ACHN (cell line): ENCODE measurements at places on chromosomes 7 and 10.

GRCh38 chr7:4726566-4726965 lies 44.5 kb downstream of the FOXK1 start:
- no peak for DNase-seq

DNA sequence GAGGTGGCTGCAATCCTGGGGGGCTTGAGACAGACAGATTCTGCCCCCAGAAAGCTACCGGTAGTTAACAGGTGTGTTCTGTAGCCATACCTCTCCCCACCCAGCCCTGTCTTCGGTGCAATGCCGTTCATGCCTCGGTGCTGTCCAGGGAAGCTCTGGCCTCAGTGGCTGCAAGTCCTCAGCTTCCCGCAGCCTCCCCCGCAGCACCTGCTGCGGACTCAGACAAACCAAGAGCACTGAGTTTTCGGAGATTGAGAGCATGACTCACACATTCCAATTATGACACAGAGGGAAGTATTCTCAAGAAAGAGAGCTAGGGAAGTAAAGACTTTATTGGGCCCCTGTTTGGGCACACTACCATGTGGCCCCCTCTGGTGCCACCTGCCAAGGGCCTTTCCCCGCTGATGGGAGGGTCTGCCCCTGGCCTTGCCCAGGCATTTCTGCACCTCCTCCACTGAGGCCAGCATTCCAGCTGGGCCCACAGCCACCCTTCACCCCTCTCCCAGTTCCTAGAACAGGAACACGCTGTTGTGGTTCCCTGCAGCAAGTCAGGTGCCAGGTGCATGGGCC lies 30.2 kb upstream of the EZH2 start:
- DNase-seq: peak; percentile 93

GRCh38 chr7:5276611-5277010 lies 6.1 kb upstream of the SLC29A4 start:
- no peak for DNase-seq

- DNase-seq: no peak
Measured at GRCh38 chr10:44249490-44249889, 135.4 kb downstream of the CXCL12 start.

DNA sequence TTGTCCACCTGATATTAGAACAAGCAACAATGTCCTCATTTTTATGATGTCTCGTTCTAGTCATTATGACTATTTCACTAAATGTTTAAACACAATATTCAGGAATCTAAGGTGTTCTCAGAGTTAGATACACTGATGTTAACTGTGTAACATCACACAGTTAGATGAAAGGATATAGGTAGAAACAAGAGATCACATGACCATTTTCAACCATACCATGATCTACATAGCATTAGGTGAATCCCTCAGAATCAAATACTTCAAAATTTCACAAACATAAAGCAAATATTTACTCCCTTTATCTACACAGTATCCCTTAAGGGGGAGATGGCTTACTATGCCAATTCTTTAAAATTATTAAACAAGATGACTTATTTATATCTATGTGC lies 90.3 kb downstream of the ANK3 start:
- DNase-seq: no peak

- peak; percentile 61 for DNase-seq
Measured at GRCh38 chr10:113735913-113736312, 15.6 kb upstream of the PLEKHS1 start.

DNA sequence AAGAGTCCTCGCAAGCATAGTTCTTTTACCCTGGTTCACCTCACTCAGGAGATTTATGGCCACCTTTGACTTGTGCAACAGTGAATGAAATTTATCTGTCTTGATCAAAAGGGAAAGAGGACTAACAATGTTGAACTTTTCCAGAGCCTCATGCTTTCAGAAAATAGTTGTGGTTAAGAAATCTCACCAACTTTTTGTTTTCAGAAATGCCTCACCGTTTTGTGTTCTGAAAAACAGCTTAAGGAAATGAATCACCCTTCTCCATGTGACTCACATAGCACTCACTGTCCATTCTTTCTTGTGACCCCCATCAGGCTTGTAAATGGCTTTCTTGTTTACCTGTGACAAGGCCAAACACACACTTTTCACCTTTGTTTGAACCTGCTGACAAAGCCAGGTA lies 148.6 kb upstream of the FAM3C start:
- DNase-seq: peak; percentile 97

GRCh38 chr7:25776744-25777123 lies 375.3 kb upstream of the NFE2L3 start:
- DNase-seq: no peak

- no peak for DNase-seq
Measured at GRCh38 chr7:99737726-99738125, 2.7 kb upstream of the CYP3A7 start.

GRCh38 chr7:51280156-51280555 lies 36.5 kb downstream of the COBL start:
- no peak for DNase-seq

DNA sequence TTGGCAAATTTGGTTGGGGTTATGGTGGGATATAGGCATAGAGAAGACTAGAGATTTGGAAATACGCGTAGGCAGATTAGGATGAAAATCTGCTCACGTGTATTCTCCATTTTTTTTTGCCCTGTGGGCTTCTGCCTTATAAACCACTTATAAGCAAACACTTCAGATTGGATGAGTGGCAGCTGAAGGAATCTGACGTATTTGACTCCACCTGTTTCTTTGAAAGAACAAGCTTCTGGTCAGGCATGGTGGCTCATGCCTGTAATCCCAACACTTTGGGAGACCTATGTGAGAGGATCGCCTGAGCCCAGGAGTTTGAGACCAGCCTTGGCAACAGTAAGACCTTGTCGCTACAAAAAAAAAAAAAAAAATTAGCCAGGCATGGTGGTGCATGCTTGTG lies 5.1 kb downstream of the STK31 start:
- no peak for DNase-seq

DNA sequence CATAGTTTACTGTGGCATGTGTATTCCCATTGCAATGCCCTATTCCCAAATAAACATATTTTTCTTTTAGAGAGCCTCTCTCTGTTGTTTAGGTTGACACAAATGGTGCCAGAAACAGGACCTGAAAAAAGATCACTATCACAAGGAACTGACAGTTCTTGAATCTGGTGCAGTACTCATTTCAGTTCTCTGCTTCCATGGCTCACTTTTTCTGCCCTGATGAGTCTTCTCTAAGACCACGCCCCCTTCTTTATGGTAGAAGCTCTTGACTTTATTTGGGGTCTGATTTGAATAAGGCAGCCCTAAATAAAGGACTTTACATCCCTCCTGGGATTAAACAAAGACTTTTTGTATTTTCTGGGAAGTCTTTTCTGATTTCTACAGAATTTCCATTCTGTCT lies 3.5 kb upstream of the CCDC126 start:
- no peak for DNase-seq

- no peak for DNase-seq
Measured at GRCh38 chr7:95276114-95276513, 48.2 kb downstream of the PON1 start.

GRCh38 chr10:95833042-95833610 lies 74.6 kb upstream of the CC2D2B start:
- no peak for DNase-seq

GRCh38 chr7:115198143-115198542 lies 276.2 kb downstream of the MDFIC start:
- DNase-seq: no peak

DNA sequence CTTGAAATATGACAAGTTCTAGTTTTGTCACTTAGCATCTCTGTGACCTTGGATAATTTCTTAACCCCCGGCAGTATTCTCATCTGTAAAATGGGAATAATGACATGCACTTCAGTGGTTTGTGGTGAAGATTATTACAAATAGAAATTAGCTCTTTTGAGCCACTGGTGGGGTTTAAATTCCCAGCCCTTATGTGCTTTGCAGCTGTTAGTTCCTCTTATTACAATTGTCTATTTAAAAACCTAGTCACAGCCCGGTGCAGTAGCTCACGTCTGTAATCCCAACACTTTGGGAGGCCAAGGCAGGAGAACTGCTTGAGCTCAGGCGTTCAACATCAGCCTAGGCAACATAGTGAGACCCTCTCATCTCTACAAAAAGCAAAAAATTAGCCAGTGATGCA lies 30.1 kb downstream of the CAV1 start:
- no peak for DNase-seq

GRCh38 chr10:34141032-34141680 lies 673.9 kb downstream of the PARD3 start:
- DNase-seq: no peak

DNA sequence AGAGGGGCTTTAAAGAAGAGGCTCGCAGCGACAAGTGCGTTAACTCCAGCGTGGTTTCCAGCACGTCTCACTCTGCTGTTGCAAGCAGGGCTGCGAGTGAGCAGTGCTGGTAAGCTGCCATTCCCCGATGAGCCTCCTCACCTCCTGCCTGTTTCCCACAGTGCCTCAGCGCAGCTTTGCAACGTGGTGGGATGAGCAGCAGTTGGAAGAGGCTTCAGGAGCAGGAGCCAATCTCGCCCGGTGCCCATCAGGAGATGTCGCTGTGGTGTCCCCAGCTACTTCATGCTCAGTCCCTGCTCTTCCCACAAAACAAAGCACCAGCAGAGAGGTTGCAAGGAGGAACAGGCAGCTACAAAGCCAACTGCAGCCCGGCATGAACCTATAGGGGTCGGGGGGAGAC lies 2.4 kb upstream of the ADARB2 start:
- DNase-seq: no peak

DNA sequence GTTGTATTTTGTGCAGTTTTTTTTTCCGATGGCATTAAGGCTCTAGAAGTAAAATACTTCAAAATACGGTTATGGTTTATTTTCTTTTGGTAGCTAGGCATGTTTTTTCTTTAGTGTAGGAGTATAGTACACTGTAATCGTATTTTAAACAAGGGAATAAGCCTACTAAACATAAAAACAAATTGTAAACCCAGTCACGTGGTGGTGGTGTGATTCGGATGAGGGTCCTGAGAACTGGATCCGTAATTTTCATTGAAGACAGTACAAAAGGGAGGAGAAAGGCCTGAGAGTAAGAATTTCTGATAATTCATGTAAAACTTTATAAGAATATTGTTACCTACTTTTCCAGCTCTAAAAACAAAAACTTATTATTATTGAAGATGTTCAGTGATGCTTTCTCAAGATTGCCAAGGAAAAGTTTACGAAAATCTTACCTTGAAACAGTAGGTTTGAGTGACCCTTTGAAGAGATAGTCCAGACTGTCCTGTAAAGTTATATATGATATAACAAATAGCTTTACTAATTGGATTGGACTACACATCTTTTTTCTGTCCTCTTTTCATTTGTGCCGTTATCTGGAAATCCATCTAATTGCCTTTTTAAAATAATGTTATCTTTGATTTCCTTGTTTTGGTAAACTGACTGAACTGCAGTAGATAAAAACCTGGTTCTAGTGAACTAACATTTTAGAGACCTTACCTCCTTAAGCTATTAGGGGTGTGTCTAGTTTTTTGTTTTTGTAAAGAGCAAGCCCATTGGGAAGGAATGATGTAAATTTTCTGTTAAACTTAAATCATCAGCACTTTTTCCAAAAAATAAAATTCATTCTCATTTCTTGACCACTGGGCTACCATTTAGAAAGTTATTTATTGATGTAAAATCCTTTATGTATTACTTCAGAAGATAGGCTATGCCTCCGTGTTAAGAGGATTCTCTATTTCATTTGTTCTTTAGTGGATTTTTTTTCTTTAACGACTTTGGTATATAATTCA lies 1.0 kb upstream of the PBLD start:
- DNase-seq: no peak

GRCh38 chr7:16891874-16892643 lies 10.3 kb upstream of the AGR3 start:
- no peak for DNase-seq

- no peak for DNase-seq
Measured at GRCh38 chr7:86991771-86992191, 67.7 kb downstream of the ELAPOR2 start.

- no peak for DNase-seq
Measured at GRCh38 chr7:130231792-130232191, 24.1 kb downstream of the SSMEM1 start.

- no peak for DNase-seq
Measured at GRCh38 chr7:69780379-69780778, 182.1 kb downstream of the AUTS2 start.

- DNase-seq: no peak
Measured at GRCh38 chr7:131921016-131921415, 364.6 kb upstream of the PODXL start.
